Naive thymus-derived CD4-positive, alpha-beta T cell (primary cell): ENCODE measurements at places on chromosomes 4 and X. TPM values are rescaled to one million over a fixed set of nuclear protein-coding genes. Genes with fewer than 3 reads are reported as not detected.

DNA sequence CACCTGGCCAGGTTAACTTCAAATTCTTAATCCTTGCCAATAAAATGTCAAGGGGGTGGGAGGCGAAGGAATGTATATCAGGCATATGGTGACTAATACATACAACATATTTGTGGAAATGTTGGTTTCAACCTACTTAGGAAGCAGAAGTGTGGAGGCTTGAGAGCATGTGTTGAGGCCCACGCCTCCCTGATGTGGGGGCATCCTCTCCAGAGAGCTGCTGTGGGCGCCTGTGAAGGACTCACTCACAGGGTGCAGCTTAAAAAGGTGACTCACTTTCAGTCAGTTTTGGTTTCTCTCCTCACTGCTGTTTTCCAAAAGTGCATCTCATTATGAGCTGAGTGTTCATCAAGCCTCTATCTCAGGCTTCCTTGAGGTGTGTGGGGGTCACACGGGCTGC, 27.5 kb downstream of the LNX1 start:
- DNase-seq, result no peak

GRCh38 chr4:19230906-19231545, 1020.7 kb upstream of the SLIT2 start:
- DNase-seq, result no peak

- no peak for DNase-seq
Observed at GRCh38 chr4:1255699-1256098, 6.8 kb upstream of the CTBP1 start.

DNA sequence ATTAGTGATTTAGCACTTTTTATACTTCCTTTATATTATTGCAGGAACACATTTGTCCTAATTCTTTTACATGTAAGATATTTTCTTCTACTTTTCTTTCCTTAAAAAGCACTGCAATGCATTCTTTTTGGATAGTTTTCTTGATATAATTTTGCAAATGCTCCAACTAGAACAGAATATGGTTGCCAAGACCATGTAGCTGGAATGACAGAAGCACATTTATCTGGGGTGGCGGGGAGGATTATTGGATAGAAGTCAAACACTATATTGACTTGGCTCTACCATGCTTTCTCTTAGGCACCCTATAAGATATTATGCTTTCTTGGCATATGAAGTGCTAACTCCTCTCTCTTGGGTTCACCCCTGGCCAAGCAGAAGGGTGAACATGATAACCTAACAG, 983.5 kb downstream of the FAT4 start:
- no peak for DNase-seq

Gene PIGA
- total RNA-seq, result 19.6 and 23.8 TPM in 2 replicates

DNA sequence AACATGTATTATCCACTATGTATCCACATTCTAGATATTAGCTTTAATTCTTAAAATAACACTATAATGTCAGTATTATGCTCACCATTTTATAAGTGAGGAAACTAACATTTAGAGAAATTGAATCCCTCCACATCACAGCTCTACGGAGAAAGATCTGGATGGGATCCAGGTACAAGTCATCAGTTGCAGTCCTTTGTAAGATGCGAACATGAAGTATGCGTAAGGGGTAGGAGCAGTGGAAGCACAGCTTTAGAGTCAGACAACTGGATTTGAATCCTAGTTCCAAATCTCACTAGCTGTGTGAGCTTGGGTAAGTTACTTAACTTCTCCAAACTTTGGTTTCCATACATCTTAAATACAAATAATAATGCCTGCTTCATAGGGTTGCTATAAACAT, 162.5 kb downstream of the ATP10D start:
- no peak for DNase-seq

DNA sequence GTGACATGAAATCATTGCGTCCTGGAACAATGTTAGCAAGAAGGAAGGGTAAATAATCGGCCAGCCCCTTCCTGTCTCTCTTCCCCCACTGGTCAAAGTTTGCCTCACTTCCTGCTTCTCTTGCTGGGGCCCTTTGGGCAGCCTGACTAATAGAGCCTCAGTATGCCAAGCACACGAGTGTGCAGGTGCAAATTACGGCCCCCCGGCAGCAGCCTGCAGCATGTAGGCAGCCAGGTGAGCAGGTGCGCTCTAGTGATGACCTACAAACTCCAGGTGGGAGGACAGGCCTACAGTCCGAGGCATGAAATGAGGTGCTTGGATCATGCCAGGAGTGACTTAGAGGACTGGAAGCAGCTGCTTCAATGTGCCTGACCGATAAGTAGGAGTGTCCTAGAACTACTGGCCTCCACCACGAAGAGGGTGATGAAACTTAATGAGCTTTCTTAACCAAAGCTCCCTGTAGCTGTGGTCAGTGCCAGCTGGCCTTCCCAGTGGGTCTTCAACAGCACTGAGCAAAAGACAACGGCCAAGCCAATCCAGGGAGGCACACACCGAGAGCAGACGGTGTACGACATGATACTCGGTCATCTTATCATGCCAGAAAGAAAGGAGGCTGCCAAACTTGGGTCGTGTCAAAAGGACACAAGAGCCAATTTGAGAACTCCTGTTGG, 26.1 kb upstream of the FAT1 start:
- DNase-seq, result no peak
